ENCODE measurements at places on chromosomes 5 and 9.
A peak's percentile ranks its signal among the peaks of the same experiment; 100 is the strongest.

GRCh38 chr5:53983568-53984460, 326.6 kb downstream of the ARL15 start:
- DNase-seq, result no peak

DNA sequence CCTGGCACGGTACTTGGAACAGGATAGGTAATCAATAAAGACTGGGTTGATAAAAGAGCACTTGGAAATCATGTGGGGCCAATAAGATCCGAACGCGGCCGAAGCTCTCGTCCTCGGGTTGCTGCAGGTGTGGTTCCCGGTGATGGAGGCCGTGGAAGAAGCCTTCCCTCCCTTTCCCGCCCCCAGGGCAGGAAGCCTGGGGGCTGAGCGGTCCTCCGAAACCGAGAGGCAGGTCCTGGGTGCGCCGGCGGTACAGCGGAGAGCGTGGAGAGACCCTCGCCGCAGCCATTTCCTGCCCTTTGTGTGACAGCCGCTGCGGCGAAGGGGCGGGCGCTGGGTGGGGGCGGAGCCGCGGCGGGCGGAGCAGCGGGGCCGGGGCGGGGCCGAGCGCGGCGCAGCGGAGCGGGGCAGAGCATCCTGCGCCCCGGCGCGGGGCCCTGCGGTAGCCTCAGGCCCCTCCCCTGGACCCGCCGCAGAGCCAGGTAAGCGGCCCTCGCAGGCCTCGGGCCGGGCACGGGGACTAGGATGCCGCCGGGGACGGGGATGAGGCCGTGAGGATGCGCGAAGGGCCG, at the start of gene CYFIP2:
TSS of gene CYFIP2 (plus strand) at position 410 of the 572 bp plus-strand sequence. CDS start 19,239 bp downstream, outside the sequence.
- DNase-seq, result peak; percentile 83

- DNase-seq, result no peak
Observed at GRCh38 chr9:81906671-81907070, 21.6 kb upstream of the SPATA31D4 start.

DNA sequence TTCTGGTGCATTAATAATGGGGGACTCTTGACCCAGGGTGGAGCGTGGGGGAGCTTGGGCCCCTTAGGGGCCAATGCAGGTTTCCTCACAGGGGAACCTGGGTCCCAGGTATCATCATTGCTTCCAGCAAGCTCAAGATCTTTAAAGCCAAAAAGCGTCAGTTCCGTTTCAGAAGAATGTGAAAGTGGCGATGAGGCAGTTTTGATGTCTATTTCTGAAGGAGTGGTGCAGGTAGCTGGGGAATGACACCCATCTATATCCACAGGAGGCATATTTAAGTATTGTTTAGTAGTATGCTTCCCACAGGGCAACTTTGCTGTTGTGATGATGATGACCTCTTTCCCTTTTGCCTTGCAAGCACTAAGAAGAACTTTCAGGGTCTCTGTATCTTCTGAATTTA, 10.8 kb downstream of the ANKRD34B start:
- DNase-seq, result no peak

- DNase-seq, result no peak
Observed at GRCh38 chr9:89495824-89496560, 1.9 kb downstream of the SEMA4D start.

- DNase-seq, result no peak
Observed at GRCh38 chr5:73095564-73096238, 24.7 kb upstream of the TMEM171 start.

GRCh38 chr5:145510324-145510723, 324.8 kb downstream of the PRELID2 start:
- DNase-seq, result no peak

- no peak for DNase-seq
Observed at GRCh38 chr5:54383225-54383901, 72.1 kb upstream of the HSPB3 start.

Data from activated naive CD4-positive, alpha-beta T cell (primary cell).